ENCODE measurements at places on chromosomes 16 and 17.
A peak's percentile ranks its signal among the peaks of the same experiment; 100 is the strongest.

DNA sequence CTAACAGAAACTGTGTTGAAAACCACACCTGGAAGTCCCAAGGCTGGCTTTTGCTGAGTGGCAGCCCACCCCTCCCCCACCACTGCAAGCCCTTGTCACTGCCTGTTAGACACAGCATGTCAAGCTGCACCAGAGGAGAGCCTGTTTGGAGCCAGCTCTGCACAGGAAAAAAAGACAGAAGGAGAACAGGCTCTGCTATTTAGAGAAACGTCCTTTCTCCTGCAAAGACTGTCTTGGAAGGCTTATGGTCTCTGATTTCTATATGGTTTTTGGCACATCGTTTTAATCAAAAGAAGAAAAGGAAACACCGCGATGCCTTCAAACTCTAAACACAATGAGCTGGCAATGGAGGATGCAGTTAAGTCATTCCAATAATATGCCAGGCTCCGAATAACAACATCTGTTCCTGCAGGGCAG lies 275.5 kb downstream of the MAP2K4 start:
- DNase-seq = no peak

DNA sequence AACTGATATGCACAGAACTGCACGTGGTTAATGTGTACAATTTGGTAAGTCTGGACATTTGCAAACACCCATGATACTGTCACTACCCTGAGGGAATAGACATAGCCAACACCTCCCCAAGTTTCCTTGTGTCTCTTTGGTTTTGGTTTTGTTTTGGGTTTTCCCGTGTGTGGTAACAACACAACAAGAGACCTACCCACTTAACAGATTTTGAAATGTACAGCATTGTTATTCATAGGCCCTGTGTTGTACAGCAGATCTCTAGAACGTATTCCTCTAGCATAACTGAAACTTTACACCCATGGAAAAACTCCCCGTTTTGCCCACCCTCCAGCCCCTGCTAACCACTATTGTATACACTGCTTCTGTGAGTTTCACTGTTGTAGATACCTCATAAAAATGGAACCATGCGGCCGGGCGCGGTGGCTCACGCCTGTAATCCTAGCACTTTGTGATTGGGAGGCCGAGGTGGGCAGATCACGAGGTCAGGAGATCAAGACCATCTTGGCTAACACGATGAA lies 76.3 kb upstream of the TBC1D3K start:
- no peak for DNase-seq

- DNase-seq = no peak
Measured at GRCh38 chr16:86517652-86518258, 7.4 kb downstream of the FOXF1 start.

DNA sequence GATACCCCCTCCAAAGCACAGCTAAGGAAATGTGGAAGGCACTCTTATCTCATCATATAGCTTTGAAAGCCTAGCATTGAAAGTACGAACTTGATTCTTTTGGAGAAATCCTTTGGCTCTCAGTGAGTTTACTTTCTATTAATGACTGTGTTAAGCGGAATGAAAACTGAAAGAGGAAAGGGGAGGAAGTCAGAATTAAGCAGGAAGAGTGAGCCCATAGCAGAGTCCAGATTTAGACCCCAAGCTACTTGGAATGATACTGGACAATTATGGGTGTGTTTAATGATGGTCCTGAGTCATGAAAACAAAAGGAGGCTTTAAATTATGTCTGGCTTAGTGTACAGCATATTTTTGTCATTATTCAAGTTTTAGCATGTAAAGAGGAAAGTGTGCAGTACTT lies 42.2 kb downstream of the TENT4B start:
- DNase-seq = no peak

GRCh38 chr17:35176897-35177296 lies 17.3 kb downstream of the SLC35G3 start:
- no peak for DNase-seq

DNA sequence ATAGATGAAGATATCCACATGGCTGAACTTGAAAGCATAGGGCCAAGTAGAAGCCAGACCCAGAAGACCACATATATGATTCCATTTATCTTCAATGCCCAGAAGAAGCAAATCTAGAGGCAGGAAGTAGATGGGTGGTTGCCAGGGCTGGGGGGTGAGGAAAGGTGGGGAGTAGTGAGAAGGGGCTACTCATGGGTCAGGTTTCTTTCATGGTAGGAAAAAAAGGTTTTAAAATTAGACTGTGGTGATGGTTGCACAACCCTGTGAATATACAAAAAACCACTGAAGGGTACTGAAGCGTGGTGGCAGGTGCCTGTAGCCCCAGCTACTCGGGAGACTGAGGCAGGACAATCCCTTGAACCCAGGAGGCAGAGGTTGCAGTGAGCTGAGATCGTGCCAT lies 5.4 kb downstream of the CD2BP2 start:
- no peak for DNase-seq

- DNase-seq = no peak
Measured at GRCh38 chr17:66834919-66835454, at the start of gene CACNG5. CACNG5 (plus strand) TSS chr17:66835117; CDS start chr17:66877333, 42,216 bp downstream.

- peak; percentile 67 for DNase-seq
Measured at GRCh38 chr16:69132424-69133252, at the start of the genes CHTF8 and UTP4. CHTF8 (minus strand) TSS chr16:69132588; CDS start chr16:69121458, 11,130 bp downstream. UTP4 (plus strand) TSS chr16:69132649; CDS start chr16:69133460, 811 bp downstream.

DNA sequence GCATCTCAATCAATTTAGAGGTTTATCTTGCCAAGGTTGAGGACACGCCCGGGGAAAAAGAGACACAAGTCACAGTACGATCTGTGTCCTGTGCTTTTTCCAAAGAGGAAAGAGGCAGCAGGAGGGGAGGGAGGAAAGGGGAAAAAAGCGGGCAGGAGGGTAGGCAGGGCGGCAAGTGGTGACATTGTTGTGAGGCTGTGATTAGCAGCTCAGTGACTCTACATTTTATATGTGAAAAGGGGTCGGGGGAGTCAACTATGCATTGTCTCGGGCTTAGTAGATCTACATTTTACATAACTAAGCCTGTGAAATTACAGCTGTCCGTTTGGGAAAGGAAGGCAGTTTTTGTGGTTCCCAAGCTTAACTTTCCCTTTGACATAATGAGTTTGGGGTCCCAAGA lies 22.2 kb upstream of the RIPOR1 start:
- no peak for DNase-seq

DNA sequence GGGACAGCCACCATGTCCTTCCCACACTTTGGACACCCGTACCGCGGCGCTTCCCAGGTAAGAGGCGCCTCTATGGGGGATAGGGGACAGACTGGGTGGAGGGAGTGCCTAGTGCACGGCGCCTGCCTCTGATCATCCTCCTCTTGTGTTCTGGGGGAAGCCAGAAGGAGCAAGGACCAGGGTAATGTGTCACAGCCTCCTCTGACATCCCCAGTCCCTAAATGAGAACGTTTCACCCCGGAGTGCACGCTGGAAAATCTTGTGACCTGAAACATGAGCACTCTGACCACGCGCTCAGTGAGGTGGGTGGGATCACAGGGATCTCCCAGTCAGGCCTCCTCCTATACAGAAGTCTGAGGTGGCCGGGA lies 1.1 kb downstream of the IRX6 start:
- no peak for DNase-seq

DNA sequence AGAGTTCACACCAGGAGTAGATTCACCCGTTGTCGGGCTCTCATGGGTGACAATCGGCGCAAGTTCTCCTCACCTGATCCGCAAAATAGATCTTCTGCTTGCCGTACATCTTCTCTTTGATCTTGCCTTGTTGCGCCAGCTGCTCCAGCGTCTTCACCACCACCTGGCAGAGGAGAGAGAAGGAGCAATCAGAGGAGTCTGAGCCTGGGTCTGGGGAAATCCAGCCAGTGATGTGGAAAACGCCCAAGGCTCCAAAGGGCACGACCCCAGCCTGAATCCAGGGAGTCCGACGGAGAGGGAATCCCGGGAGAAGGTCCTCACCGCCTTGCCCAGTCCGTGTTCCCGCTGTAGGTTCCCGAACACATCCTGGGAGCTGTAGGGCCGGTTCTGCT lies 393 bp downstream of the PSMC3IP start:
- no peak for DNase-seq

- DNase-seq = no peak
Measured at GRCh38 chr16:21953541-21953902, 361 bp downstream of the UQCRC2 start.

- DNase-seq = no peak
Measured at GRCh38 chr17:37824534-37825485, 80.0 kb upstream of the HNF1B start.

GRCh38 chr17:77449908-77450741 lies 309.4 kb downstream of the SEC14L1 start:
- no peak for DNase-seq

Measured in right renal cortex interstitium (tissue), 3 donors.